Stimulated activated CD8-positive, alpha-beta memory T cell treated with anti-CD3 and anti-CD28 coated beads, Interleukin-15, amount 100 ng/mL, for 1 hour (primary cell): ENCODE measurements at places on chromosomes 5 and 9.

- DNase-seq = no peak
Observed at GRCh38 chr5:124745928-124746915, at the start of gene ZNF608. Gene ZNF608 (minus strand): TSS chr5:124746639. CDS start chr5:124744989, 1,650 bp downstream.

- DNase-seq = no peak
Observed at GRCh38 chr9:504921-505740, 290.5 kb downstream of the DOCK8 start.

- no peak for DNase-seq
Observed at GRCh38 chr5:21236971-21237427, 1249.0 kb upstream of the CDH18 start.

DNA sequence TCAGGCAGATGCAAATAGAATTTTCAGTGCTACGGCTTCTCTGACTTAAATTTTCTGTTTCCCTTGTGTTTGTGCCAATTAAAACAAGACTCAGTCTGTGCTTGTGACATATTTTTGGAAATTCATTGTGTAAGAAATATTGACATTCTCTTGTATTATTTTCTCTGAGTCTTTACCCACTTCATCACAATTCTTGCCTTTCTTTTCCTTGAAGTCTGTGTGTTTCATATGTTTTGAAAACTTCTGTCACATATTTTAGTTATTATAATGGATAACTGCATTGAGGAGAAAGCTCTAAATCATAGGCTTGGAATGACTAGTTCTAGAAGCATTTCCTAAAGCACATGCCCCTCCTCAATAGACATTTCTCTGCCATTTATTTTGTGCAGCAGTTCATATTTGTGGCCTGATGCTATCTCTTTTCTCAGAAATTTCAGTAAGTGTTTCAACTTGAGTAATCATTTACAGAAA is 206.6 kb downstream of the PALM2AKAP2 start:
- DNase-seq = no peak

GRCh38 chr9:134492281-134492691 is 149.3 kb upstream of the COL5A1 start:
- no peak for DNase-seq

DNA sequence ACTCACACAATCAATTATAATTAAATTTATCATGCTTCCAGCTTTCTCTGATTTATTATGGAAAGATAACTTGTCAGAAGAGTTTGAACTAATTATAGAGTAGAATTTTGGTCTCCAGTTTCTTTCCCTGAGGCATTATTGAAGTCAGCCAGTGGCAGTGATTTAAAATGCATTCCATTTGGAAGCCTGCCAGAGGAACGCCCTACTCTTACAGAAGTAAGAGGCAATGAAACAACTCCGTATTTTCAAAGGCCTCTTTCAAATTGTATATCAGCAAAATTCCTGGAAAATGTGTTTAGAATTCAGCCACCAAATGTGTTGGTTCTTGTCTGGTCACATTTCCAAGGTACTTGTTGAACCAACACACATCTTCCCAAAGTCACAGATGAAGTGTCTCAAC is 640.9 kb downstream of the SEMA5A start:
- no peak for DNase-seq

DNA sequence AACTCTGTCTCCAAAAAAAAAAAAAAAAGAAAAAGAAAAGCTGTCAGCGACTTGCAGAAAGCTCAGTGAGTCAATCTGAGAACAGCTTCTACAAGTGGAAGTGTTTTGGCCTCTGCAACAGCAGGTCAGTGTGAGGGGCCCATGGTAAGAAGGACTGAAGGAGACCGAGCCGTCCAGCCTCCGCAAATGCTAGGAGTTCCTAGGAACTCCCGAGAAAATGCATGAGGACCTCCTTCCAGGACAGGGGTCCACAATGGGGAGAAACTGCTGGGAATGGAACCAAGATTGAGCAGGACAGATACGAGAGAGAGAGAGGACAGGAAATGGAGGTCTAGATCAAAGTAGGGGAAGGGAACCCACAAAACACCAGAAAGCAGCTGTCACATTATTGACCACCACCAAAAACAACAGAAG is 180.5 kb downstream of the CRB2 start:
- no peak for DNase-seq

DNA sequence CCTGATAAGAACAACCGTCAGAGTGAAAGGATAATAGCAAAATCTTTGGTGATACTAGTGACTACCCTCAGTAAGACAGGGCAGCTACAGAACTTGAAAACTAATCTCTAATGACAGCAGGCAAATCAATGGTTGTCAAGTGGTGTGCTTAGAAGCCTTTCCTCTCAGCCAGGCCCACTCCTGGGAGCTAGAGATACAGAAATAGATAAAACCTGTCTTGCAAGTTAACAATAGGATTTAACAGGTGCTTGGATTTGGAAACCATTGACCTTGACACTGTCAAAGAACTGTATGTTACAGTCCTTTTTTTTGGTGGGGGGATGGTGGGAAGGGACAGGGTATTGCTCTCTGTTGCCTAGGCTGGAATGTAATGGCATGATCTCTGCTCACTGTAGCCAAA is 118.6 kb downstream of the BASP1 start:
- DNase-seq = no peak

DNA sequence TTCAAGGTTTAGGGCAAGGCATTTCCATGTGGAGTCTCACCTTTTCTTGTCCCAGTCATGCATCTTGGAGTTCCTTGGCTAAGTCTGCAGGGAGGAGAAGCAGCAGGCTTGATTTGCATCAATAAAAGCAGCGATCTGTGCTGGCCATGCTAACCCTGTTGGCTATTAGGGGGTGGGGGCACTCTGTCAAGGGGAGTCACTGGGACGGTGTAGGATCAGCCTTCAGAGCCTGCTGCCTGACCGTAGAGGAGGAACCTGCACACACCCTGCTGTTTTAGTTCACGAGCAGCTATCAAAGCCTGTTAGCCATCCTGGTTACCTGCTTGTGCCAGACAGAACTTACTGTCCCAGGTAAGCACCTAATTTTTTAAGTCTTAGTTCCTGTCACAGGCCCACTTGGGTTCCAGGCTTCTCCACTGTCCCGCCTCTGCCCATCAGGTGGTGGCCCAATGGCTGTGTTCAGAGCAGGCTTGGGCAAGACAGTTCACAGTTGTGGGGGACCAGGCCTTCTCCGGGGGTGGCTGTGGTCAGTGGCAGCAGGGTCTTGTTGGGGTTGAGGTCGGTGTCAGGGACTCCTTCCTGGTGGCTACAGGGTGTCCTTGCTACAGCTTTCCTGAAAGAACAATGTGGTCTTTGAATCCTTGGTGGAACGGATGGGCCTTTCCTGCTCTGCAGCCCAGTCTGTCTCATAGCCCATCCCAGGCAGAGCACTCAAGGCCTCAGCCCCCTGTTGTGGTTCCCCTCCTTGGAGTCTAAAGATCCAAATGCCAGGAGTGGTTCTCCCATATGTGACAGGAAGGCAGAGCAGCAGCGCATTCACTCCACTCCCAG is 43.7 kb downstream of the SECISBP2 start:
- DNase-seq = no peak

- DNase-seq = no peak
Observed at GRCh38 chr5:16489322-16489791, 23.8 kb upstream of the ZNF622 start.

- DNase-seq = peak; percentile 22
Observed at GRCh38 chr9:70111042-70111602, 67.5 kb downstream of the MAMDC2 start.

GRCh38 chr9:127232833-127233549 is 31.6 kb upstream of the GARNL3 start:
- no peak for DNase-seq

DNA sequence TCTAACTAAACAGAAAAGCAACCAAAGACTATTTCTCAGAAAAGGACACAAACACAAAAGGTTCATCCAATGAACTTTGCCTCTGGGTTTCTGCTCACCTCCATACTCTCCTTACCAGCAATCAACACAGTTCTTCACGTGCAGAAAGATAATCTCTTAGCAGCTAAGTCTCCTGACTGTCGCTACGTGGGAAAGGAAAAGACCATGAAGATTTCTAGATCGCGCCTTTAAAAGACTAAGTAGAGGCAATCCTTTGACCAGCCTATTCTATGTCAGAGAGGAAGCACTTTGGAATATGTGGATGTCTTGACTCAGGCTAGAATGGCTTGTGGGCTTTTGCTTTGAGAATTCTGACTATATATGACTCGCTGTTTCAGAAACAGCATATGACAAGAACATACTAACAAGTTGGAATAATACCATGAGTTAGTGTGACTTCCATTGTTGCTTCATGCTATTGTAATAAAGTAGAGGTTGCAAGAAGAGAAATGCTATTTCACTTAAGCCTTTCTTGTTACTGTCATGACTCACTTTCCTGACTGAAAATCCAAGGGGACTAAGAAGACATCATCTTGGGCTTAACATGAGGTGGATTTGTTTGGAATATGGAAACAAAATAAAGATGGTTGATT is 339.5 kb upstream of the RFX3 start:
- DNase-seq = no peak

DNA sequence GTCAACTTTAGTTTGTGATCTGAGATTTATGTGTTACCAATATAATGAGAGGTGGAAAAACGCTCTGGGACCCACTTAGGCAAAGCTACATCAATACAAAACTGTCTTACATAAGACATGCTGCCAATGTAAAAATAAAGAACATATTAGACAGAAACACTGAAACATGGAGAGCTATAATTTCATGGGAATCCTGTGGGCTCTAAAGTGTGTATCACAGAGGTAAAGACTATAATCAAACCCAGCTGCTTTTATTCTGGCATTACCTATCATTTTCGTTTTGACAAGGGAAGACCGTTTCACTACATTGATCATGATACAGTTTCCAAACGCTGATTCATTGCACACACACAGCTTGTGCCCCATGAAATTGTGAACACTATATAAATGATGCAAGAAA is 400.5 kb upstream of the TUSC1 start:
- DNase-seq = no peak

DNA sequence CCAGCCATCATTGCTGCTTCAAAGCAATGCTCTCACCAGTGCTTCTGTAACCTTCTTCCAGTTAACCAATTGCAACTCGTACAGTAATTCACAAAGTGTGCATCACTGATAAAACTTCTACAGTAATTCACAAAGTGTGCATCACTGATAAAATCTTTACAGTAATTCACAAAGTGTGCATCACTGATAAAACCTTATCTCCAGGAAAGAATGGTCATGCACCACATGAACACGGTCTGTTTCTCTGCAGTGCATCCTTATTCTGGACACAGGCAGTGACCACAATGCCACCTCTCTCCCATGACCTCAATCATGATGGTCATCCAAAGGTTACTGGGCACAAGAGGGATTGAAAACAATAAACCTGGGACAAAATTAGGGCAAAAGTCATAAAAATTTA is 153.6 kb downstream of the TSSK1B start:
- no peak for DNase-seq

DNA sequence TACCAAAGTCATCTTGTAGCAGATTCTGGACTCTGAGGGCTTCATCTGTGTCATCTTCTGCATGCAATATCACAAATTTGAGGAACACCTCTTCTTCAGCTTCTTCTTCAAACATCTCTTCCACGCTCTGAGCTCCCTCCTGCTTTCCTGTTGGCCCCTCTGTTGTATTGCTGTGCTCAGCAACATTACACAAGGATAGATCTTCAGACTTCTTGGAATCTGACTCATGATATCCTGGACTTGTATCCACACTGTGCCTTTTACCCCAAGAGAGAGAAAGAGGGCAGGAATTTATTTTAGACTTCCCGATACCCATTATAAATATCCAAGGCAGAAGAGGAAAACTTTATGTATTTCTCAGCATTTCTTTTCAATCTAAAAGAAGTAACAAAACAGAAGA is 21.3 kb downstream of the TICAM2 start:
- DNase-seq = no peak

DNA sequence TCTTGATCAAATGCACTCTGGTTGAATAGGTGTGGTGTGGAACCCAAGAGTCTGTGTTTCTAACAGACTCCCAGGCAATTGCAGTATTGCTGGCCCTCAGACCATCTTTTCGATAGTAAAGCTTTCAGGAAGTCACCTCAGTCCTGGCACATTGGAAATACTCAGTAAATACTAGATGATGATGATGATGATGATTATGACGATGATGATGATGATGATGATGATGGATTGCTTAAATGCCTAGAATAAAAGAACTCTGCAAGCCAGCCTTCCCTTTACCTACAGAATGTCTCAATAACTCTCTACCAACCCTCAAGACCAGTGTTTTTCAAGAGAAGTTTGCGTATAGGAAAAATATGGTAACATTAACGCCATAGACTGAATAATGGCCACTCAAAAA is 268.0 kb downstream of the DNAH5 start:
- DNase-seq = no peak

DNA sequence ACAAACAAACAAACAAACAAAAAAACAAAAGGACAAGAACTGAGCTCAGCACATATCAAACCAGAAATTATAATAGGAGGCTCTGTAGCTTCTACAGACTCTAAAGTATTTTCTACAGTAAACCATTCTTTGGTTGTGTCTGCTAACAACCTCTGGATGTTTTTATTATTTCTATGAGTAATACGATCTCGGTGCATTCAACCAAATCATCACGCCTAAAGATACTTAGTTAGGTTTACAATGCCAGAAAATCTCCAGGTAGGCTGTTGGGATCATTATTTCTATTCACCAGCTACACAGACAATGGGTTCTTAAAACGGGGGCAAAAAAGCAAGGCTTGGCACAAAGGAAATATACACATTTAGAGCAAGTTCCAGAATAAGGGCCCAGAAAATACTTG is 41.6 kb upstream of the ALDOB start:
- no peak for DNase-seq

DNA sequence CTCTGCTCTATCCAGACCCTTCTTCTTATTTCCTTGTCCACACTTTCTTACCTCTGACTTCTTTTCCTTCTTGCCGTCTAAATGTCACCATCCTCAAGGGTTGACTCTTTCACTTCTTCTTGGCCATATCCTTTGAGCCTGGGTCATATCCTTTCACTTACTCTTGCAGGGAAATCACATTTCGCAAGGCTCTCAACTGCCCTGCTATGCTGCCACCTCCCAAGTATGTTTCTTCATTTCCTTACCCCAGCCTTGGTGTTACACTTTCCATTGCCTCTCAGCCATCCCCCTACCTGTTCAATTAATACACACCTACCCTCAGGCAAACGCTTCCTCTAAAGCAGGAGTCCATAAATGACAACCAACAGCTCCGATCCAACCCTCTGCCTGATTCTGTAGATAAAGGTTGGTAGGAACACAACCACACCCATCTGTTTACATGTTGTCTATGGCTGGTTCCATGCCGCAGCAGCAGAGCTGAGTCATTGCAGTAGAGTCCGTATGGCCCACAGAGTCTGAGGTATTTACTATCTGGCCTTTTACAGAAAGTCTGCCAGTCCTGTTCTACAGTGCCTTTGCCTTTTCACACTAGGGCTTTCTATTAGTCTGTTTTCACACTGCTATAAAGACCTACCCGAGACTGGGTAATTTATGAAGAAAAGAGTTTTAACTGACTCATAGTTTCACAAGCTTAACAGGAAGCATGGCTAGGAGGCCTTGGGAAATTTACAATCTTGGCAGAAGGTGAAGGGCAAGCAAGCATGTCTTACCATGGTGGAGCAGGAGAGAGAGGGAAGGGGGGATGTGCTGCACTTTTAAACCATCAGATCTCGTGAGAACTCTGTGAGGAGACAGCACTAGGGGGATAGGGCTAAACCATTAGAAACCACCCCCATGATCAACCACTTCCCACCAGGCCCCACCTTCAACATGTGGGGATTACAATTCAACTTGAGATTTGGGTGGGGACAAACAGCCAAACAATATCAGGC is 97.9 kb downstream of the SV2C start:
- DNase-seq = no peak

- DNase-seq = no peak
Observed at GRCh38 chr5:157331807-157332206, 65.9 kb downstream of the CYFIP2 start.

GRCh38 chr9:128159522-128159783 is 612 bp upstream of the BBLN start:
- DNase-seq = peak; percentile 9
